Inflammatory macrophage treated with lipopolysaccharide for 4 hours (primary cell): ENCODE measurements at places on chromosomes 3 and 15.

- peak; percentile 10 for DNase-seq
These were observed 1066.5 kb downstream of the PLOD2 start for GRCh38 chr3:145094355-145094941.

DNA sequence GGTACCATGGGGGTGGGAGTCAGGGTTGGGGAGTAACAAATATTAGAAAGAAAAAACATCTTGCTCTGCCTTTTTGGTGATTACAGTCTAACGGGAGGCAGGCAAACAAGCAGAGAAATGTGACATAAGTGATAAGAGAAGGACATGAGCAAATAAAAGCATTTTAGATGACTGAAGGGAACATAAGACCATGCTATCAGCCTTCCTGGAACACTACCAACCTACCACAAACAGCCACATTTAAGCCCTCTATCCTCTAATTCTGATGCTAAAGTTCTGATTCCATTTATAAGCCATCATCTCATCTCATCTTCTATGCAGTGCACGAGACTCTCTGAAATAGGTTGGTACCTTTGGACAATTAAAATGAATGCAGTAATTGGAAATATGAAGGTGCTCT lies 243.4 kb upstream of the P2RY1 start:
- DNase-seq: no peak

DNA sequence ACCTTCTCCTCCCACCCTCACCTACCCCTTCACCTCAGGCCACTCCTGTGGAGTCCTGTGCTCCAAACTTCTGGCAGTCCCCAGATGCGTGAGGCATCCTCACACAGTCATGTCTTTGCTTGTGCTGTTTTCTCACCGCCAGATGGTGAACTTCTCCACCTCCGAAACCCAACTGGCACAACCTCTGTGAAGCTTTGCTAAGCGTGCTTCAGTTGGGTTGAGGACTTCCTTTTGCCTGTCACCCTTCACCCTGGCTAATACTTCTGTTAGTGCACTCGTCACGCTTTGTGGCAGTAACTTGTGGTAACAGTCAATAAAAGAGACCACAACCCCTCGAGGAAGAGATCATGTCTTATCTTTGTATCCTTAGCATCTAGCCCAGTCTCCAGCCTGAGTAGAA lies 42.0 kb upstream of the SKOR1 start:
- DNase-seq: peak; percentile 8

DNA sequence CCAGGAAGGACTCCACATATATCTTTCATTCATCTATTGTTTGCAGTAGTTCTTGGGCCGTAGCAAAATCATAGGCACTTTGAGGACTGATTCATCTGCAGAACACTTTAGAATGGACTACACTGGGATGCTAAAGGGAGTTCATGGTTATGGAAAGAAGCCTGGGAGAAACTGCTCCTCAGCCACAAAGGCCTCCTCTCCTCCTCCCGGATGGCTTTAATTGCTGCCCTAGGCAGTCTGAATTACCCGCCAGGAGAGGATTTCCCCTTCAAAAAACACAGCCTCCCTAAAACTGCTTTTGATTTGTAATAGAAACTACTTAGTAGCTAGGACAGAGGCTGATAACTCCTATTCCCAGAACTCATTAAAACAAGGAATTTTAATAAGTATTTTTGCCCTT lies 4.6 kb downstream of the TMEM266 start:
- DNase-seq: no peak

- DNase-seq: no peak
These were observed 96.7 kb upstream of the NECTIN3 start for GRCh38 chr3:110974902-110975301.

DNA sequence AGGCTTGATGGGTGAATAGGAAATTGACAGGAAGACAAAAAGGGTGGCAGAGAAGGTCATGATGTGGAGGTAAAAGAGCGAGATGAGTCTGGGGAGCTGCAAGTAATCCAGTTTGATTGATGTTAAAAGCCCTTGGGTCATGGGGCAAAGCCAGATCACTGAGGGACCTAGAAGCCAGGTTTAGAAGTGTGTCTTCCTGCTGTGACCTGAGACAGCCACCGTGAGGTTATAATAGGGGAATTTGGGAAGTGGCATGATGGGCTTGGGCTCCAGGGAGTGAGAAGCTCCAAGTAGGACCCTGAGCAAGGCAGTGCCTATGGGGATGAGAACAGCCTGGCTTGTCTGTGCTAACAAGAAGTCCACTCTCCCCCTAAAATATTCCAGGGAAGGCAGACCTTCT lies 298.5 kb downstream of the RPLP1 start:
- DNase-seq: no peak

DNA sequence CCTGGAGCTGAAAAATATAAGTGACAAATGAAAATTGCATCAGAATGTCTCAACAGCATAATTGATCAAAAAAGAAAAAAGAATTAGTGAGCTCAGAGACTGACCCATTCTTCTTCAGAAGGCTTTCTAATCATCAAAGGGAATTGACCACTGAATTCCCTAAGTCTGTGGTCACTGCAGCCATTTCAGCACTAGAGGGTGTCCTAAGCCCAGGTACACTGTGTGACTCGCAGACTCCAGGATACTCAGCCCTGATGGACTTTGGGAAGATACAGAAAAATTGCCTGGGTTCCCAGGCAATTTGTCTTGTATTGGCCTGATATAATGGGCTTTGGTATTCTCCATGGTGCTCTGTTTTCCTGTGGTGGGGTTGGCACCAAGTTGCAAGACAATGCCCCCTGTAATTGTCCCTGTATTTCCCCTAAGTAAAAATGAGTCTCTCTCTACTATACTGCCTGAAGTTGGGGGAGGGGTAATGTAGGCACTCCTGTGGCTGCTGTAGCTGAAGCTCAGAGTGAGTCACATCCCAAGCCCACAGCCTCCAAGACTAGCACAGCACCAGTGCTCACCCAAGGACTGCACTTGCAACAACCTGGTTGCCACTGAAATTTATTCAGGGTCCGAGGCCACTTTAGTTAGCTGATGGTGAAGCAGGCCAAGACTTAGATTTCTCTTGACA lies 256.0 kb upstream of the STAC start:
- DNase-seq: peak; percentile 3

DNA sequence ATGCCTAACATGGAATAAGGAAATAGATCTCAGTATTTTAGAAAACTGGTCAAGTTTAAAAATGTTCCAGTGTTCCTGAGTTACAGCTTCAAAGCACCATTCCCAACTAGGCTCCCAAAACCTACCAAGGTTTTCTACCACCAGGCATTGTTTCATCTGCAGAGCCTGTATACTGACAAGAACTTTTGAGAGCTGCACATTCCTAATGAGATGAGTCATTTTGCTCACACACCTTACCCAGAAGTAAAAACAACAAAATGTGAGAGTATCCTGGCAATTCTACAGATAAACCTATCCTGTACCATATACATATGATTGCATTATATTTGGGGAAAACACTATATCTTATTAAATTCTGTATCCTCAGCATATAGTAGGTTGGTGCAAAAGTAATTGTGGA lies 90.7 kb downstream of the ATP8B4 start:
- no peak for DNase-seq

GRCh38 chr15:88511161-88511560 lies 35.3 kb downstream of the DET1 start:
- DNase-seq: no peak

DNA sequence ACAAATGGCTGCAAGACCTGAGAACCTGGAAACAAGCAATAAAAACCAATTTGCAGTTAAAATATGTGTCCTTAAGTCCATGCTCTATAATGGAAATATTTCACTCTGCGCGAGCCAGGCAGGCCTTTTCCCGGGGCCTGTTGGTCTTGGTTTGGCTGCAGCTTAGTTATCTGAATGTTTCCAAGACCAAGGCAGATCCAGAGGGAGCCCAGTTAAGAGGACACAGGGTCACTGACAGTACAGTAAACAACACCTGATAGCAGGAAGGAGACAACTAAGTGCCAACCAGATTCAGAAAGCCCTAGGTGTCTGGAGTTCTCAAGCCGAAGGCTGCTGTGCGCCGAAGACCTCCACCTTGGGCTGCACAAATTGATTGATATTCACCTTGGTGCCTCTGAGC lies 32.8 kb downstream of the THSD4 start:
- DNase-seq: no peak

GRCh38 chr15:85777250-85778106 lies 17.2 kb downstream of the KLHL25 start:
- no peak for DNase-seq

DNA sequence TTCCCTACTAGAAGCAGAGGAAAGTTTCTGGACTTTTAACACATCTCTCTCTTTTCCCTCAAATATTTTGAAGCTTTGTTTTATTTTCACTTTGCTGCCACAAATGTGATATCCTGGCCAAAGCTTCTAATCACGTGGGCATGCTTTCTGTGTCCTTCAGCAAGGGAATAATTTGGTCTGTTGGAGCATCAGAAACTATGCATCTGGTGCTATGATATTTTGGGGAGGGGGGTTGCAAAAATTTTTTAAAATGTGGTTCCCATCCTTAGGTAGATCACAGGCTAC lies 254.2 kb downstream of the GAP43 start:
- DNase-seq: no peak

DNA sequence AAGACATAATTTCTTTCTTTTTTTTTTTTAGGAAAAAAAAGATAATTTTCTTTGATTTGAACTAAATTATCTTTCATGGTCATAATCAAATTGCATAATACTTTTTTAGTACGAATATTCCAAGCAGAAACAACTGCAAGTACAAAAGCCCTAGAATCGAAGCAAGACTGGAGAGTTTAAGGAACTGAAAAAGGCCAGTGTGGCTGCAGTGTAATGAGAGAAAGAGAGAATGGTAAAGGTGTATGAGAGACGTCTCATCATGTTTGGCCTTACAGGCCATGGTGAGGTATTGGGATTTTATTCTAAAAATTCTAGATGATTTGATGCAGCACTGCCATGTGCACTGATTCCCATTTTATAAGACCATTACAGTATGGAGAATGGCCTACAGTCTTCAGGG lies 180.9 kb downstream of the SUCNR1 start:
- no peak for DNase-seq

DNA sequence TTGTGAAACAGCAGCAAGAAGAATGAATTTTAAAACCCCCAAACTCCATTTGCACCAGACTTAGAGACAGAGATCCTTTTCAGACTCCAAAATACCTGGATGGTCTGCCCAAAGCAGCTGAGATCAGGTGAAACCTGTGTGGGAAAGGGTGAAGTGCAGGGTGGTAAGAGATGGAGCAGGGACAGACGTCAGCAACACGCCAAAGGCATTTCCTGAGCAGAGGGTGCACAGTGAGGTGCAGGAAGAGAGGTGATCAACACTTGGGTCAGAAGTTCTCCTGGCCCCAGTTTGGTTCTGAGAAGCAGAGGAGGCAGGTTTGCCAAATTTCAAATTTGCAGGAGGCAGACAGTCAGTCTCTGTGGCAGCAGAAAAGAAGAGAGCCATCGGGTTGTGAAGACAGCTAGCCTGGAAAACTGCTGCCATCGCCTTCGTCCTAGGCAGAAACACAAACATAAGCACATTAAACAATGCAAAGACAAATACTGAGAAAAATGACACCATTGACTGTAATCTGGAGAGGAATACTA lies 9.8 kb downstream of the CCR4 start:
- no peak for DNase-seq

DNA sequence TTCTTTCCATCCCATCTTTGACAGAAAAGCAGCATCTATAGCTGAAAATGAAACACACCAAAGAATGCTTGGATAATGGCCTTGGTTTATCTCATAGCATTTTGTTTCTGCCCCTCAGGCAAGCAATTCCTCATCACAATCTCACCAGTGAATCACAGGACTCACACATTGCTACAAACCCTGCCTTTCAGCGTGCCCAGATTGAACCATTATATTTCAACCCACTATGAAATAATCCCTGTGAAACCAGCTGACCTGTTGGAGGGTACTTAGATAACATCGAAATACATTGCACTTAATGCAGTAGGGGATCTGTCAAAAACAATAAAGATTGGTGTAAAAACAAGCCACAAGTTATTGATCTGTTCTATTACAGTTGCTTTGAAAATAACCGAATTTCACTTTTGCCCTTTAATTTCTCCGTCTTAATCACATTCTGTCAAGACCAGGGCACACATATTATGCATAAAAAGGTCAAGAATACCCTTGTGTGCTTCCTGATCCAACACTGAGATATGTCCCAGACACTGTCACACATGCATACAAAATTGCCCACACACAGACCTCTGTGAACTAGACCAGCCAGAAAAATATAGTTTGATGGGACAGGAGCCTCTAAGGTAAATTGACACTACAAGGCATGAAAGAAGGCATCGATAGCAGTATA lies 839.8 kb downstream of the NTRK3 start:
- DNase-seq: no peak

- DNase-seq: no peak
These were observed 1059.2 kb downstream of the ZPLD1 start for GRCh38 chr3:103494011-103494410.

DNA sequence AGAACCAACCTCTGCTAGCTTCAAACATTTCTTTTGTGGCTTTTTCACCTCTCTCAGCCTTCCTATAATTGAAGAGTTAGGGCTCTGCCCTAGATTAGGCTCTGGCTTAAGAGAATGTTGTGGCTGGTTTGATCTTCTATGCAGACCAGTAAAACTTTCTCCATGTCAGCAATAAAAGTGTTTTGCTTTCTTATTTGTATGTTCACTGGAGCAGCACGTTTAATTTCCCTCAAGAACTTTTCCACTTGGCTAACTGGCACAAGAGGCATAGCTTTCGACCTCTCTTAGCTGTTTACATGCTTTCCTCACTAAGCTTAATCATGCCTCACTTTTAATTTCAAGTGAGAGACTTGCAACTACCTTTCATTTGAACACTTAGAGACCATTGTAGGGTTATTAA lies 964.7 kb downstream of the ROBO2 start:
- no peak for DNase-seq

GRCh38 chr15:81930582-81931369 lies 115.0 kb downstream of the MEX3B start:
- DNase-seq: no peak

GRCh38 chr3:192747145-192747544 lies 19.8 kb upstream of the FGF12 start:
- DNase-seq: no peak

GRCh38 chr3:29942297-29942696 lies 661.4 kb downstream of the RBMS3 start:
- DNase-seq: no peak

DNA sequence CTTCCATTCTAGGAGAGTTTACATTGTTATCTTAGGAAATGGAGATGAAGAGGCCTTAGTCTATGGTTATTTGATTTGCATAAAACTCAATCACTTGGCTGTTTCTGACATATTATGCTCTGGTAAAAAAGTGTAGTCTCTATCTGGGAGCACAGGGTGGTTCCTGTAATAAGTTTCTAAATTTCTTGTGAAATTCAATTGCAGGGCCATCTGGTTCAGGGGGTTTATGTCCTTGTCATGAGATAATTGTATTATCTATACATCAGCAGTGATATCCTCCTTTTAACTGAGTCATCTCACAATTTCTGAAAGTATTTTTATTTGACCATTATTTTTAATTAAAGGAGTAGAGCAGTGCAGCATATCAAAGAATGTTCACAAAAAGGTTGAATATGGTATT lies 203.3 kb downstream of the MFSD1 start:
- DNase-seq: no peak

GRCh38 chr3:192444791-192445106 lies 282.6 kb downstream of the FGF12 start:
- DNase-seq: no peak

DNA sequence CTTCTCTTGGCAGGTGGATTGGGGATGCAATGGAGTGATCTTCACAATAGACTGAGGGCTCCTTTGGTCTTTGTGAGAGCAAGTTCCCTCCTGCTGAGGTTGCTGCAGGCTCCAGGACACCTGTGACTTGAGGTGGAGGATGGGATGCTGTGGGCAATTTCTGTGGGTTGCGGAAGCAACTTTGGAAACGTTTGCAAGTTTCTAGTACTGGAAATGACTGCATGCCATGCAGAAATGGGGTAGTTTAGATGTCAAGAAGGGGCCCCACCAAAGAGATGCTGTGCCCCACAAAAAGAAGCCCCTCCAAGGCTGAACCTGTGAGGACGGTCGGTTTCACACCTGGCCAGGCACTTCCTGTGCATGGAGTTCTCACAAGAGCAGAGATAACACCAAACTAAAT lies 80.4 kb upstream of the XCR1 start:
- DNase-seq: no peak
